ENCODE measurements at places on chromosomes 3 and 15.

- no peak for DNase-seq
- peak overlapping the region; percentile 97 for H3K27ac ChIP-seq
- H3K36me3 ChIP-seq: no peaks in the 10 kb centered on the region
- no peak overlapping the region for H3K4me3 ChIP-seq
Observed at GRCh38 chr15:38896647-38897046, 332.0 kb upstream of the RASGRP1 start.

GRCh38 chr15:96838081-96838480 is 507.6 kb downstream of the NR2F2 start:
- DNase-seq: peak; percentile 41
- no peaks in the 10 kb centered on the region for H3K36me3 ChIP-seq
- H3K27me3 ChIP-seq: no peaks in the 10 kb centered on the region
- no peak overlapping the region for H3K27ac ChIP-seq
- no peak overlapping the region for H3K4me3 ChIP-seq

DNA sequence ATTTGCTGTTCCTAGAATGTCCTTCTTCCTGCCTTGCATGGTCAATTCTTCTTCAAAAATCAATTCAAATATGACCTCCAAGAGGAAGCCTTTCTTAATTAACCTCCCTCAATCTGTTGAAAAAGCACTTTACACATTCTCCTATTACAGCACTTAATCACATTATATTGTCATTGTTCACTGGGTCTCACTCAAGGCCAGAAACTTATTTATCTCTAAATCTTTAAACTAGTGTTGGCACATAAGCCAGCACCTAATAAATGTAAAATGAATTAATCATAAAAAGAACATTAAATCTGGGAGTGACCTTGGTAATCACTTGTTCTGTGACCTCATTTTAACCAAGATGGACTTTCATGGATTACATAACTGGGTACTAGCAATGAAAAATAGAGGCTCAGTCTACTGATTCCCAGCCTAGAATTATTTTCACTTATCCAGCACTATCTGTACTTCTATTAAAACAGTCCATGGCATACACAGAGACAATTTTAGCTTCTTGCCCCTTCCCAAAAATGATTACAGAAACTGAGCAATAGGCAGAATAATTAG is 22.1 kb downstream of the MSL2 start:
- no peaks in the 10 kb centered on the region for H3K27me3 ChIP-seq
- H3K4me1 ChIP-seq: peaks cover 3% of the 10 kb centered on the region
- H3K4me3 ChIP-seq: no peak overlapping the region
- DNase-seq: no peak
- no peak overlapping the region for H3K27ac ChIP-seq

GRCh38 chr15:46768287-46768686 is 949.0 kb upstream of the SEMA6D start:
- H3K4me1 ChIP-seq: no peaks in the 10 kb centered on the region
- no peaks in the 10 kb centered on the region for H3K36me3 ChIP-seq
- no peak overlapping the region for H3K27ac ChIP-seq
- DNase-seq: no peak
- no peak overlapping the region for H3K4me3 ChIP-seq
- H3K27me3 ChIP-seq: no peaks in the 10 kb centered on the region

GRCh38 chr15:73678498-73678897 is 5.7 kb upstream of the CD276 start:
- H3K4me1 ChIP-seq: peaks cover under 1% of the 10 kb centered on the region
- no peak overlapping the region for H3K27ac ChIP-seq
- H3K27me3 ChIP-seq: peaks cover 9% of the 10 kb centered on the region
- no peak for DNase-seq

DNA sequence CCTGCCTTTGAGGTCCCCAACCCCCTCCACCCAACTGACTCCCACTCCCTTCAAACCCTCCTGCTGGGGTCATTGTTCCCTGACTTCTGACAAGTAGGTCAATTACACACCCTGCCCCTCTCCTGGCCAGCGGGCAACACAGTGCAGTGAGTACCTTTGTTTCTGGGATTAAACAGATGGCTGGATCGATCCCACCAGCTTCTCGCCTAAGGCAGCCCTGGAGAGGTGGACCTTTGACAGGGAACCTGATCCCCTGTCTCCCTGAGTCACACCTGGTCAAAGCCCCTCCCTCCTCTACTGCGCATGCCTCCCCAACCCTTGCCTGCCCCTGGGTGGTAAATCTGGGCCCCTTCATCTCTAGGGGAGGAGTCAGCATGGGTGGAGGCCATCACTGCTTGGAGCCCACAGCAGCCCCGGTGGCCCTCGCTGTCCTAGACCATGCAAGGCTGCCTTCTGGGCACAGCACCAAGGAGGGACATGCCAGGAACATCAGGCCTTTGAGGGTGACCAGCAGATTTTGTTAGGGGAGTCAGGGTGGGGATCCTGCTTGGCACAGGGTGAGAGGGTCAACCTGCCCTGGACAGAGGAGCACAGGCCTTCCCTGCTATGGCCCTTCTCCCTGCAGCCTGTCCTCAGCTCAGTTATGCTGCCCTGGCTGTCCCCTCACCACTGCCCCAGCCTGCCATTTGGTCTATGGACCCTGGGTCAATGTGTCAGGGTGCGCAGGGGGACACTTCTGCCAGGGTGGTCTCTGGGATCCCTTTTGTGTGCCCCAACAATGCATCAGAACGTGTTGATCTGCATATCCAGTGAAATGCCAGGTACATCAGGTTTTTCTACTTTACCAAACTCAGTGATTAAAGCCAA is 9.8 kb upstream of the PRR23E start:
- H3K4me3 ChIP-seq: no peak overlapping the region
- H3K27ac ChIP-seq: no peak overlapping the region
- no peaks in the 10 kb centered on the region for H3K4me1 ChIP-seq
- DNase-seq: no peak
- H3K36me3 ChIP-seq: no peaks in the 10 kb centered on the region

- peak; percentile 87 for DNase-seq
- no peaks in the 10 kb centered on the region for H3K27me3 ChIP-seq
- H3K27ac ChIP-seq: no peak overlapping the region
- H3K4me3 ChIP-seq: no peak overlapping the region
- peaks cover 20% of the 10 kb centered on the region for H3K36me3 ChIP-seq
Observed at GRCh38 chr15:90648137-90649070, 68.7 kb upstream of the BLM start.

GRCh38 chr3:45986303-45986982 is 9.2 kb downstream of the FYCO1 start:
- H3K27me3 ChIP-seq: no peaks in the 10 kb centered on the region

- peak; percentile 96 for DNase-seq
- H3K27me3 ChIP-seq: no peaks in the 10 kb centered on the region
- peaks cover 6% of the 10 kb centered on the region for H3K36me3 ChIP-seq
- no peaks in the 10 kb centered on the region for H3K4me1 ChIP-seq
- H3K27ac ChIP-seq: peak overlapping the region; percentile 57
- no peak overlapping the region for H3K4me3 ChIP-seq
Observed at GRCh38 chr3:188796122-188796631, 375.6 kb upstream of the TPRG1 start.

GRCh38 chr3:195556390-195556789 is 13.3 kb upstream of the PPP1R2 start:
- no peak overlapping the region for H3K4me3 ChIP-seq
- no peaks in the 10 kb centered on the region for H3K36me3 ChIP-seq
- peaks cover 5% of the 10 kb centered on the region for H3K27me3 ChIP-seq
- DNase-seq: no peak

DNA sequence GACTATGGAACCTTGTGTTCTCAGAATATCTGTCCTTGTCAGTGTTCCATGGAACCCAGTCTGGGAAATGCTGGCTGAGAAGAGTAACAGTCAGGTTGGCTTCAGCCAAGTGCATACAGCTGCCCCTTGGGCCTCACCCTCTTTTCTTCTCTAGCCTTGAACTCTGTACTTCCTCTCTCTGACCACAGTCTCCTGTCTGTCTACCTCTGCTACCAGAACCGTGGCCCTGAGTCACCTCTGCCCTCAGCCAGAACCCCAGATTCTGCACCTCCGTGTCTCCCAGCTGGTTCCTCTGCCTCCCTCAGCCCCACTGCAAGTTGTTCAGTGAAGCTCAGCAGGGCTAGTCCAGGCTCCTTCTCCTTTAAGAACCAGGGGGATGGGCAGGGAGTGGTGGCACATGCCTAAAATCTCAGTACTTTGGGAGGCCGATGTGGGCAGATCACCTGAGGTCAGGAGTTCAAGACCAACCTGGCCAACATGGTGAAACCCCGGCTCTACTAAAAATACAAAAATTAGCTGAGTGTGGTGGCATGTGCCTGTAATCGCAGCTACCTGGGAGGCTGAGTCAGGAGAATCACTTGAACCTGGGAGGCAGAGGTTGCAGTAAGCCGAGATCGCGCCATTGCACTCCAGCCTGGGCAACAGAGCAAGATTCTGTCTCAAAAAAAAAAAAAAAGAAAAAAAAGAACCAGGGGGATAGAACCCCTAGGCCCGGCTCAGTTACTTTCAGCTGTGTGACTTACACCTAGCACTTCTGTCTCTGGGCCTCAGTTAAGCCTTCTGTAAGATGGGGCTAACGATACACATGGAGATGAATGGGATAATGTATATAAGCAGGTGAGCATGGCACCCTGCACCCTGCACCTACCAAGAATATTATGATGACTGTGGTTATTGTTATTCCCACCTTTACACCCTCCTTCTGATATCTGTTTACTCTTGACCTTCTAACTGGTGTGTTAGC is 24.3 kb upstream of the TATDN2 start:
- H3K4me3 ChIP-seq: no peak overlapping the region
- H3K27ac ChIP-seq: no peak overlapping the region
- H3K27me3 ChIP-seq: no peaks in the 10 kb centered on the region
- H3K36me3 ChIP-seq: peaks cover 24% of the 10 kb centered on the region
- H3K4me1 ChIP-seq: peaks cover 4% of the 10 kb centered on the region
- no peak for DNase-seq

DNA sequence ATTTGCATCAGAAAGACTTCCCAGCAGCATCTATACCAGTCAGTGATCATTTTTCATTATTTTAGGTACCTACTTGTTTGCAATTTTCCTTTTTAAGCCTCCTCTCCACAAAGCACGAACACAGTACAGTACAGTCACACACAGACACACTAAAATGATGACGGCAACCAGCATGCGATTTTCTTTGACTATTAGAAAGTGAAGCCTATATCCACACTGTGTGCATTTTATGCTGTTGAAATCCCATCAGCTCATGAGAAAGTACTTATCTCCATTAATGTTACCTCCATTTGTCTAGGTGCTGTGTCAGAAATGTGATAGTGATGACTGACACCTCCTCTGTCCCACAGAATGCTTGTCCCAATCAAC is 294.7 kb upstream of the MEIS2 start:
- no peak for DNase-seq
- no peak overlapping the region for H3K27ac ChIP-seq
- no peaks in the 10 kb centered on the region for H3K36me3 ChIP-seq
- H3K27me3 ChIP-seq: no peaks in the 10 kb centered on the region
- H3K4me3 ChIP-seq: no peak overlapping the region

DNA sequence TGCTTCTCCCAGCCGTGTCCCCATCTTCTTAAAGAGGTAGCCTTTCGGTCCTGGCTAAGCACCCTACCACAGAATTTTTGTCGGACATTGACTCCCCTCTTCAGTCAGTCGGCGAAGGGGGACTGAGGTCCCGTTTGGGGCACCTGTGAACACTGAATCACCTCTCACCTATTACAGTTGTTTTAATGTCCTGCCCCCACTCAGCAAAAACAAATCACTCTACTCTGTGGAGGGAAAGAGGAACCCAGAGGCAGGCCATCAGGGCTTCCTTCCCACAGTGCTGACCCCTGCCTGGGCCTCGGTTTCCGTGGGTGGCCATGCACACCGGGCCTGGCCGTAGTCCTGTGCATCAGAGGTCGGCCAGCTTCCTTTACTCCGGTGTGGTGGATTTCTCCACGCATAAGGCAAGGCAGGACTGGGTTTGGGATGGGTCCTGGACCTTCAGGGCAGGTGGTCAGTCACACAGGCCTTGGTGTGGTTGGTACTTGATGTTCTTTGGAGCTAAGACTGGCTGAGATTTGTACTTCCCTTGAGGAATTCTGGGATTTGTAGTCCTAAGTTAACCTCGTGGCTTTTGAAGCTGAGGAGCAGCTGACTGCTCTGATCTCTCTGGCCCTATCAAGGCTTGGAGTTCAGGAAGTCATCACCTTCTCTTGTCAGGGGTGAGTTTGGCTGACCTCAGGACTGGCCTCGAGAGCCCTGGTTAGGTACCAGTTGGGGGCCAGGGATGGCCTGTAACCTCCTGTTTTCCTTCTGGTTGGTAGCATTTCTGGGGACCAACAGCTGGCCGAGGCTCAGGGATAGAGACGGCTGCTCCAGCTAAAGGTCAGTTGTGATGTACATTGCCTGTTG is 627 bp upstream of the FAM131A start:
- H3K27me3 ChIP-seq: no peaks in the 10 kb centered on the region
- H3K36me3 ChIP-seq: peaks cover 44% of the 10 kb centered on the region
- peak overlapping the region; percentile 49 for H3K27ac ChIP-seq
- H3K4me1 ChIP-seq: peaks cover 50% of the 10 kb centered on the region
- peak overlapping the region; percentile 71 for H3K4me3 ChIP-seq

GRCh38 chr3:107404727-107405469 is 27.7 kb downstream of the CCDC54 start:
- H3K27me3 ChIP-seq: no peaks in the 10 kb centered on the region
- no peak overlapping the region for H3K4me3 ChIP-seq
- peak overlapping the region; percentile 70 for H3K27ac ChIP-seq
- peak; percentile 61 for DNase-seq

DNA sequence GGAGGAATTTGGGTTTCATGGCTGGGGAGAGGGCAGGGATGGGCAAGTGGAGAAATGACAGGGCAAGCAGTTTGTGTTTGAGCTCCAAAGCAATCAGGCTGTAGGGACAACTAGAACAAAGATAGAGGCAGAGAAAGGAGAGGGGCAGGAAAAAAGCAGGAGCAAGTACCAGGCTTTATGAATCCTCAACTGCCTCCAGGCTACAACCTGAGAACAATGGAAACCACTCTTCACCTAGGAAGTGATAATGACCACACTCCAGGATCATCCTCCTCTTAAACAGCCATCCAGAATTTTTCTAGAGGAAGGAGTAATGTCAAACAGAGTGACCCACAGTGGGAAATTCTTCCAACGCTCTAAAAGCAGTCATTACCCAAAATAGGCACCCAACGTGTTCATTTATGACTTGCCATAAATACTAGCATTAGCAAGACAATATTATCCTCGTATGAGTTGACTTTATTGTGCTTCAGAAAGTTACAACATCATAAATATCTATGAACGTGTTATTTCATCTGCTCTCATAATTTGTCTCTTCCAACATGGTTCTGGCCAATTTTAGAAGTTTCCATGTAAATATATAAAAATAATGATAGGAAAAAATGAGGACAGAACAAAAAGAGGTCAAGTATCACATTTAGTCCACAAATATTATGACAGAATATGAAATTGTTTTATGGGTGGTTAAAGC is 50.5 kb downstream of the TNFAIP8L3 start:
- no peak for DNase-seq
- H3K27ac ChIP-seq: no peak overlapping the region
- peaks cover 7% of the 10 kb centered on the region for H3K4me1 ChIP-seq

- H3K4me3 ChIP-seq: no peak overlapping the region
- DNase-seq: no peak
- H3K27me3 ChIP-seq: no peaks in the 10 kb centered on the region
- no peaks in the 10 kb centered on the region for H3K36me3 ChIP-seq
- no peak overlapping the region for H3K27ac ChIP-seq
- no peaks in the 10 kb centered on the region for H3K4me1 ChIP-seq
Observed at GRCh38 chr3:54134713-54135112, 12.4 kb downstream of the CACNA2D3 start.

- DNase-seq: peak; percentile 30
- no peaks in the 10 kb centered on the region for H3K4me1 ChIP-seq
- no peaks in the 10 kb centered on the region for H3K27me3 ChIP-seq
- no peaks in the 10 kb centered on the region for H3K36me3 ChIP-seq
Observed at GRCh38 chr3:117439812-117440211, 730.2 kb downstream of the TUSC7 start.

GRCh38 chr3:105759442-105760078 is 109.3 kb downstream of the CBLB start:
- DNase-seq: no peak
- H3K4me1 ChIP-seq: peaks cover 5% of the 10 kb centered on the region
- no peak overlapping the region for H3K4me3 ChIP-seq
- no peak overlapping the region for H3K27ac ChIP-seq
- H3K36me3 ChIP-seq: peaks cover 81% of the 10 kb centered on the region

Measured in mesenchymal stem cell (in vitro differentiated cells and primary cell).